Psoas muscle (tissue), 8 donors: ENCODE measurements at places on chromosomes 2 and 18.

GRCh38 chr2:231600619-231601355 is 8.1 kb downstream of the TEX44 start:
- DNase-seq, result no peak

DNA sequence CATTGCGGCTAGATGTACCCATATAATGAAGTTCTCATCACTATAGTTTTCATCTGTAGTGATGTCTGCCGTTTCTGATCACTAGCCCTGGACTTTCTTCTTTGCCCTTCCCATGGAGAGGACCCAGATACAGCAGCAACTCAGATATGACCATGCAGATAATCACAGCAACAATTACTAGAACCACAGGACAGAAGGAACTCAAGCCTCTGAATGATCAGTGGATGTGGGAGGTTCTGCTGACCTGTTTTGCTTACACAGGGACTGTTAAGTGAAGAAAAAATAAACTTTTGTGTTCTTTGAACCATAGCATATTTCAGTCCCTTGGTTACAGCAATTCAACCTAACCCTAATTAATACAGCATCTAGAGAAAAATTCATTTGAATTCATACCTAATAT is 62.7 kb downstream of the ACVR1 start:
- DNase-seq, result no peak

- no peak for DNase-seq
Measured at GRCh38 chr2:236156860-236157194, 11.4 kb downstream of the GBX2 start.

DNA sequence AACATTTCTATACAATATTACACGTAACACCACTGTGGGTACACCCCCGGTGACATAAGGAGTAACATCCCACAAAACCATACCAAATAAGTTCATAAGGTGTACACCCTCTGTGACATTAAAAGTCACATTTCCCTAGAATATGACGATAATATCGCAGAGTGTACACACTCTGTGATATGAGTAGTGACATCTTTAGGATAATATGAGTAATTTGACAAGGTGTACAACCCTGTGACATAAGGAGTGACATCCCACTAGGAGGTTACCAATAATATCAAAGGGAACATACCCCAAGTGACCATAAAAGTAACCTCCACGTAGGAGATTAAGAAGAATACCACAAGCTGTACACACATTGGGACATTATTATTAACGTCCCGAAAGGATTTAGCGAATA is 24.0 kb upstream of the TEX261 start:
- no peak for DNase-seq

DNA sequence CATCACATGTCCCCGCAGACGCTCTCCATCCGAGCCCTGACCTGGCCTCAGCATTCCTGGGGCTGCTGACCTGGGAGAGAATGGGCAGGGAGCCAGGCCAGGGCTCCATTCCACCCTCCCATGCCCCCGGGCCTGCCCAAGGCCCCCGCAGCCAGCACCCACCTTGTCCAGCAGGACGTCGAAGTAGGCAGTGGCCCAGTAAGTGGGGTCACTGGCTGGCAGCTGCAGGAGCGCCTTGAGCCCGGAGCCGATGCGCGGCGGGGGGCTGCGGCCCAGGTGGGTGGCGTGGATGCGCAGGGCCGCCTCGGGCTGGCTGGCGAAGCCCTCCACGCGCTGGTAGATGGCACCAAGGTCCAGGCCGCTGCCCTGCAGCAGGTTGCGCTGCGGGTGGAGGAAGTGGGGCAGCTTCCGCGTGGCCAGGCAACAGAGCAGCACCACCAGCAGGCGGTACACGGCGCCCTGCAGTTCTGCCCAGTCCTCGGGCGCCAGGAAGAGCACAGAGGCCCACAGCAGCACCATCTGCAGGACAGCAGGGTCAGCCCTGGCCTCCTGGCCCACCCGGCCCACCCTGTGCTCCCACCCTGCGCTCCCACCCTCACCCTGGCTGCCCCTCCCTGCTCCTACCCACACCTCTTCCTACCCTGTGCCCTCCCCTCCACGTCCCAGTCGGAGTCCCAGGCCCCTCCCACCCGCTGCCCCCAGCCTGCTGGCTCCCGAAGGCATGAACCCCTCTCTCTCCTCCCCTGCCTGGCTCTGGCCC is 7.6 kb downstream of the MAB21L4 start:
- DNase-seq, result peak; percentile 13

DNA sequence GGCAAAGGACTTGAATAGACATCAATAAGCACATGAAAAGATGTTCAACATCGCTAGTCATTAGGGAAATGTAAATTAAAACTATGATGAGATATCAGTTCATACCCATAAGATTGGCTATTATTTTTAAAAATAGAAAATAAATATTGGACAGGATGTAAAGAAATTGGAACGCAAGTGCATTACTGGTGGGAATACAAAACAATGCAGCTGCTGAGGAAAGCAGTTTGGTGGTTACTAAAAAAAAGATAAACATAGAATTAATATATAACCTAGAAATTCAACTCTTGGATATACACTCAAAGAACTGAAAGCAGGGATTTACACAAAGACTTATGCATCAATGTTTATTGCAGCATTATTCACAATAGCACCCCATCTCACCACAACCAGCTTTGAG is 174.5 kb upstream of the NDUFV2 start:
- no peak for DNase-seq

DNA sequence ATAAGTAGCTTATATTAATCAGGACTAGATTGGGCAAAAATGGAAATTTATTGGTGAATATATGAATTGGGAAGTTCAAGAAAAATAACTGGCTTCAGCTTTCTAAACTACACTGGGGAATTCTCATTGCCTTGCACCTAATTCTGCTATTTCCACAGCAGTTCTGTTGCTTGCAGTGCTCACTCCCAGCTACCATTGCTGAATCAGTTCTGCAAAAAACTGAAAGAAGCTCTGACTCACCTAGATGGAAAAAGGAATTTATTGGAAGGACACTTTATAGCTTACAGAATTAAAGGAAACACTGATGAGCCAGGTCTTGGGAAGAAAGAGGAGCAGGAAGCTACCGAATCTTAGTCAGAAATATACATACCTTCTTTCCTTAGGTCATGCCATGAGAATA is 60.3 kb upstream of the ACVR1 start:
- no peak for DNase-seq

DNA sequence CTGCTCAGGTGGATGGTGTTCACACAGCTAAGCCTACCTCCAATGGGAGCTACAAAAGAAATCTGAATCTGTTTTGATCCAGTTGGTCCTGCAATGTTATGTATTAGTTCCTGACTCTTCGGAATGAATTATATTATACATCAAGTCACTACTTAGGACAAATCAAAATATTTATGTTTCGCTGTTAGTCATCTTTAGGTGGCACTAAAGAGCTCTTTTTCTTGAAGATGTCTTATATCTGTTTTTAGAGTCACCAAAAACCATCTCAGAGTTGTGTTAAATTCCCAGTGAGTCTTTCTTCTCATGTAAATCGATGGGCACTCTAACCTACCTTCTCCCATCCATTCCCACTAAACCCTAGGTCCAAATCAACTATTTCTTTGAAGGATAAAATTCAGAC is 2.2 kb downstream of the DNER start:
- no peak for DNase-seq

DNA sequence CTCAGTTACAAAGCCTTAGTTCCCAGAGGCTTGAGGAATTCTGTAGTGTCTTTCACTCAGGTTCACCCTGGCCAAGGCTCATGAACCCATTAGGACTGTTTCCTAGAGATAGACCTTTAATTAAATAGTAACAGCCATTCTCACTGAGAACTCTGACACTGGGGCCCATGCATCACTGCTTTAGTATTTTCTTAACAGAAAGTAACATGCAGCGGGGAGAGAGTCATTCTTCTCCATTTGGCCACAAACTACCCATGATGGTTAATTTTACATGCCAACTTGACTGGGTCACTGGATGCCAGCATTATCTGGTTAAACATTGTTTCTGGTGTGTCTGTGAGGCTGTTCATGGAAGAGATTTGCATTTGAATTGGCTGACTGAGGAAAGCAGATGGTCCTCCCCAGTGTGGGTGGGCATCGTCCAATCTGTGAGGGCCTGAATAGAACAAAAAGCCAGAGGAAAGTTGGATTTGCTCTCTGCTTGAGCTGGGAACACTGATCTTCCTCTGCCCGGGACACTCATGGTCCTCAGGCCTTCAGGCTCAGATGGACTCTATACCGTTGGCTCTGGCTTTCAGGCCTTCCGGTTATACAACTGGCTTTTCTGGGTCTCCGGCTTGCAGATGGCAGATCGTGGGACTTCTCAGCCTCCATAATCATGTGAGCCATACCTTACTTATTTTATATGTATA is 5.6 kb upstream of the CPLX4 start:
- DNase-seq, result no peak

- no peak for DNase-seq
Measured at GRCh38 chr2:68716604-68717304, 17.9 kb upstream of the ARHGAP25 start.

DNA sequence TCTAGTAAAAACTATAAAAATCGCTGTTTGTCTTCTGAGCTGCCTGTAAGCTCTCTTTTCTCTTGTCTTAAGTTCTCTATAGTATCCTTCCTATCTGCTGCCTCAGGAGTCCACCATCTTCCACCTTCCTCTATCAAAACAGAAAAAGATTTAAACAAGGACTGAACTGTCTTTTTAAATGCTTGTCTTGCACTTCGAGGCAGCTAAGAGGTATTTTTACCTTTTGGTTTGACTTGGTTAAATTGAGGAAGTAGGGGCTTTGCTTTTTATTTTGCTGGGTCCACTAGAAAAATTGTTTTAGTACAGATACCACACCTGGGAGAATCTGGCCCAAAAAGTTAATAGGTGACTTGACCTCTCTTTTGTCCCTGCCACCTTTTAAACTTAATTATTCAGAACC is 12.2 kb downstream of the SESTD1 start:
- DNase-seq, result no peak

GRCh38 chr2:175880-176820 is 87.7 kb downstream of the SH3YL1 start:
- DNase-seq, result no peak
